ENCODE measurements at places on chromosomes 16 and 17. TPM values are rescaled to one million over a fixed set of nuclear protein-coding genes. Genes with fewer than 3 reads are reported as not detected.

Gene SLC35G6
- total RNA-seq, result not detected

Gene CA7
- not detected for total RNA-seq

Gene C16orf54
- total RNA-seq, result 3.5 TPM

Gene CD300LB
- not detected for total RNA-seq

Gene WIPI1
- total RNA-seq, result 66.0 TPM

Gene MILR1
- total RNA-seq, result 20.3 TPM

GRCh38 chr17:34291721-34292348 is 6.3 kb downstream of the CCL11 start:
- no peak for DNase-seq

DNA sequence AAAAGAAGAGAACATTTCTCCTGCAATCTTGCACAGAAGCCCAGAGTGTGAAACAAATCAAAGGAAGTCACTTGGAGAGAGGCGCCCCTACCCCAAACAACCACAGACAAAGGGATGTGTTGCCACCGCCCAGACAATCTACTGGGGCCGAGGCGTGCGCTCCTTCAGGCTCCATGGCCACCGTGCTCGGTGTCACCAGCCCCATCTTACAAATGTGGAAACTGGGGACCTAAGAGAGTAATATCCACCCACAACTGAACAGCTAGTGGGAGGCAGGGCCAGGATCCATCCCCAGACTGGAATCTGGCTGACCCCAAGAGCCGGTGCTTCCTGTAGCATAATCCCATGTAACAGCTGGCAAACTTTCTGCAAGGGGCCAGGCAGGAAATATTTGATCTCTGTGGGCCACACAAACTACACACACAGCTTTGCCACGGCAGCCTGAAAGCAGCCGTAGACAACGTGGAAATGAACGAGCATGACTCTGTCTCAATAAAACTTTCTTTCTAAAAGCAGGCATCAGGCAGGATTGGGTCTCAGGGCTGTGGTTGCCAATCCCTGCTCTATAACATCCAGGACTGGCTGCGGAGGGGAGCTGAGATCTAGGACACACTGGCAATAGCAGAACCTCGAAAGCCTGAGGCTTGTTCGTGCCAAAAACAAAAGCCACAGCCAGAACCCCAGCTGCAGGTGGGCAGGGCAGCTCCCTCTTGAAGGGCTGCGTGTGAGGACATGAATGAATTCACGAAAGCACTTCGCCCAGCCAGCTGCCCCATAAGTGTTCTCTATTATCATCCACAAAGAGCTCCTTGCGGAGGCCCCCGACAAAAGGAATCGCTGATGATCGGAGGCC is 26.6 kb upstream of the GINS2 start:
- no peak for DNase-seq

- no peak for DNase-seq
These were observed 19.4 kb downstream of the C1QTNF1 start for GRCh38 chr17:79043191-79043930.

DNA sequence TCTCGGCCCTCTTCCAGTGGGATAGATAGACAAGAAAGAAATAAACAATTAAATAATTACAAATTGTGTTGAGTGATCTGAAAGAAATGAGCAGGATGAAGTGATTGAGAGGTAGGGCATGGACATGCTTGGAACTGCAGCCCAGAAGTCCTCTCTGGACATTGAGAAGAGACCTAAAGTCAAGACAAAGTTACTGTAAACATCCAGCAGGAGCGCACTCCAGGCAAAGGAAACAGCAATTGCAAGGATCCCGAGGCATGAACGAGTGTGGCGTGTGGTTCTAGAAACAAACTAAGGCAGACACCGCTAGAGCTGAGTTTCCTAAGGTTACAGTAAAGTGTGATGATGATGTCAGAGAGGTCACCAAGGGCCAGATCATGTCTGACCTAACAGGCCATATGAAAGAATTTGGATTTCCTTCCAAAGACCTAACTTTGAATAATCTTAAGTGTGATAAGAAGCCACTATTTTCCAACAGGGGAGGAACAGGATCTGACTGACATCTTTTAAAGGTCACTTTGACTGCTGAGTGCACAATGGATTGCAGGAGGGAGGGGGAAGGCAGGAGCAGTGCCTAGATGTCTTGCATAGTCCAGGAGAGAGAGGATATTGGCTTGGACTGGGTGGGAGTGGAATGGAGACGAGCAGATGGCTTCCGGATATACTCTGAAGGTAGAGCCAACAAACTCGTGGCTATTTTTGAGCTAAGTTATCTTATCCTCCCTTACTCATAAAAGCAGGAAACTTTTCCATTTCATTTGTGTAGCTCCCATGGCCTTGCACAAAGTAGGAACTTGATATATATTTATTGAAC is 19.0 kb downstream of the ABCC12 start:
- DNase-seq, result no peak

- DNase-seq, result no peak
These were observed 41.6 kb downstream of the ARHGAP23 start for GRCh38 chr17:38469875-38470274.

DNA sequence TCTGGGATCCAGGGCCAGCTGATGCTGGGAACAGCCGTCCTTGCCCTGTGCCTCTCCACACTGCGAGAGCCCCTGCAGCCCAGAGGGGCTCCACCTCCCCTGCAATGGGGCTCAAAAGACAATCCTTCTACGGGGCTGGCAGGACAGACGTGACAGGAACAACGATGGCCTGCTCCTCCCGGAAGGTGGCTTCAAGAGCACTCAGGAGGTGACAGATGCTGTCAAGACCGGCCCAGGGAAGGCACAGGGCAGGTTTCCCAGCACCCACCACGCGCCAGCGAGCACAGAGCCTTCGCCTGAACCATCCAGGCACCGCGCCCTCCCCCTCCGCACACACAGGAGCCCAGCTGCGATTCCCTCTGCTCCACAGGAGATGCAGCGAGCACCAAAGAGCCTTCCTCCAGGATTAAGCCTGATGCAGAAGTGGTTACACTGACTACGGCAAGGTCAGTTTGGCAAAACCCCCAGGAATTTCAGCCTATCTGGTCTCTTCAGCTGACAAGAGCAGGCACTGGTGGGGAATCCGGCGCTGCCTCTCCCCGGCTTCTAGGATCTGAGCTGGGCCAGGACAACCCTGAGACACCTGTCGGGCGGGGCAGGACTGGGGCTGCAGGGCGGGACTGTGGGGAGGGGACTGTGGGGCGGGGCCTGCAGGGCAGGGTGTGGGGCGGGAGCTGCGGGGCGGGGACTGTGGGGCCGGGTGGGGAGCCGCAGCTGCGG is 103.4 kb downstream of the ZNF778 start:
- DNase-seq, result peak; percentile 63

DNA sequence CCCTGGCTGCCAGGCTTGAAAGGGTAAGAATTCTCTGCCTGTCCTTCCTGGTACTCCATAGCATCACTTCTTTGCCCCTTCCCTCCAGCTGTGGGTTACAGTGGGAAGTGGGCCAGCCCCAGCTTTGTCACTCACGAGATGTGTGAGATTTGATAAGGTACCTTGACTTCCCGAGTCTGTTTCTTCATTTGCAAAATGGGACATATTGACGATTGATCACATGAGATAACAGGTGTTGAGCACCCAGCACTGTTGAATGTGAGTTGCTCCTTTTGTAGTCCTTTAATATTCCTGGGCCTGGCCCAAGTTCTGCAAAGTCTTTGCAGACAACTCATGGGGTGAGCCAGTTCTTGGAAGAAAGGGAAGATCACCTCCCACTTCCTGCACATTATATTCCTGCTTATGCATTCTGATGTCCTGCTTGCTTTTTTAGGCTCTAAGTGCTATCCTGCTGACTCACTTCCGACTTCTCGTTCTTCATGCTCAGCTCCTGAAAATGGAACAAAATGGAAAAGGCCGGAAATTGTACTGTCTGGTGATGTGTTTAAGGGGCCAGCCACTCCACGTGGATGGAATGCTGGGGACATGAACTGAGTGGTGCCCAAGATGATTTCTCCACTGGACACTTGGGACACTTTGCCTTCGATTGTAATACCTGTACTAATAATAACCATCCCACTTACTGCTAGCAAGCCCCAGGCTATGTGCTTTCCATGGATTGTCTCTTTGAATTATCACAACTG is 8.3 kb upstream of the NLK start:
- DNase-seq, result peak; percentile 73

DNA sequence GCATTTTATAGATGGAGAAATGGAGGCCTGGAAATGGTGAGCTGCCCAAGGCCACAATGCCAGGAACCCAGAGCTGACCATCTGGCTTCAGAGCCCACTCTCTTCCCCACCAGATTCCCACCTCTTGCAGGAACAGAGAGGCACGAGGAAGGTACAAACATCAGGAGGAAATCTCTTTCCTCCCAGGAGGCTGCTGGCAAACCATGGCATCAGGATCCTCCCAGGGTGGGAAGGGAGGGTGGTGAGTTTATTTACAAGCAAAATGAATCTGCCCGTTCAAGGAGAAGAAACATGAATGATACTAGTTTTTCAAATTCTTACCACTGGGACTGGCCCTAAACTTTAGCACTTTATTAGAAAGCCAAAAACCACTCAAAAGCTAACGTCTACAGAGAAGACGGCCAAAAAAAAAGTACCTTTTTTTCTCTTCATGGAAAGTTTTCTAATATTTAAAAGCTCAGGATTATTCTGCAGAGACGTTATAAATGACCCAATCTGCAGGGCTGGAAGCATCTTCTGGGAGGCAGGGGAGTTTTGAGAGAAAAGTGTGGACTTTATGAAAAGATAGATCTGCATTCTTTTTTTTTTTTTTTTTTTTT is 79.1 kb downstream of the NXN start:
- DNase-seq, result no peak

- DNase-seq, result peak; percentile 78
These were observed 166.1 kb downstream of the PRKCA start for GRCh38 chr17:66468241-66469087.

- DNase-seq, result peak; percentile 19
These were observed 218.7 kb downstream of the MRTFB start for GRCh38 chr16:14289692-14290340.
